ENCODE measurements at places on chromosomes 3 and 15. TPM values are rescaled to one million over a fixed set of nuclear protein-coding genes. Genes with fewer than 3 reads are reported as not detected.

UQCC5 gene
- 7.2 TPM for total RNA-seq

SNX4 gene
- 14.8 TPM for total RNA-seq

GUCA1C gene
- total RNA-seq: not detected

SNTN gene
- not detected for total RNA-seq

GBE1 gene
- total RNA-seq: 15.0 TPM

CFAP91 gene
- not detected for total RNA-seq

CYP1A2 gene
- total RNA-seq: not detected

DPH6 gene
- 17.2 TPM for total RNA-seq

TSEN2 gene
- total RNA-seq: 17.6 TPM

GRAMD1C gene
- 2.6 TPM for total RNA-seq

TMOD2 gene
- 5.8 TPM for total RNA-seq

Data from hair follicular keratinocyte (primary cell).